ENCODE measurements at places on chromosomes 16 and 17. TPM values are rescaled to one million over a fixed set of nuclear protein-coding genes. Genes with fewer than 3 reads are reported as not detected.

BRIP1 gene
- total RNA-seq = 27.7 TPM

KRTAP9-8 gene
- total RNA-seq = not detected

NACA2 gene
- total RNA-seq = not detected

NMRAL1 gene
- 33.1 TPM for total RNA-seq

KRT33A gene
- total RNA-seq = not detected

TBC1D3C gene
- total RNA-seq = 0.33 TPM

LDAF1 gene
- 6.3 TPM for total RNA-seq

HSD17B1 gene
- 0.93 TPM for total RNA-seq

OSBPL7 gene
- 1.0 TPM for total RNA-seq

SAMD14 gene
- total RNA-seq = 0.07 TPM

DNA sequence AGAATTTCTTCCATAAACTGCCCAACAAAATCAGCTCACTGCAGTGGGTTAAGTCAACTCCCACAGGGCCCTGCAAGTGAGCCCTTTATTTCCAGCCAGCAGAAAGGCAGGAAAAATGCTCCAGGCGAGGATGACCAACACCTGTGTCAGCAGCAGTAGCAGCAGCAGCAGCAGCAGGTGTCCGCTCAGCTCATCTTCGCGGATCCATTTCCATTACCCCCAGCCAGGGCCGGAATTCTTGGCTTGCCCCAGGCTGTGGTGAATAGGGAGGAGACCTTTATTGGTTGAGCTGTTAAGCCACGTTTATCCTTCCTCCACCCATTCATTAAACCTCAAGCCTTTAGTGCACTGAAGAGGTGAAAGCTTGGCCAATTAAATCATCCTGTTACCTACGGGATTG is 46.2 kb downstream of the MARCHF10 start:
- H3K27ac ChIP-seq = no peak overlapping the region
- DNase-seq = no peak
- H3K4me3 ChIP-seq = no peak overlapping the region
- H3K36me3 ChIP-seq = no peaks in the 10 kb centered on the region

- no peak overlapping the region for H3K27ac ChIP-seq
- no peaks in the 10 kb centered on the region for H3K36me3 ChIP-seq
- H3K4me3 ChIP-seq = no peak overlapping the region
These were observed 3.3 kb downstream of the ATPAF2 start for GRCh38 chr17:18035704-18036103.

- no peaks in the 10 kb centered on the region for H3K36me3 ChIP-seq
- H3K4me3 ChIP-seq = peak overlapping the region; percentile 36
- peak; percentile 85 for DNase-seq
These were observed 3.0 kb downstream of the SECTM1 start for GRCh38 chr17:82330322-82331239.

GRCh38 chr16:86244158-86244557 is 266.2 kb upstream of the FOXF1 start:
- H3K36me3 ChIP-seq = no peaks in the 10 kb centered on the region
- no peak overlapping the region for H3K27ac ChIP-seq
- H3K4me3 ChIP-seq = no peak overlapping the region
- no peak for DNase-seq
- no peaks in the 10 kb centered on the region for H3K4me1 ChIP-seq

GRCh38 chr16:27406511-27407128 is 4.6 kb downstream of the IL21R start:
- H3K27ac ChIP-seq = no peak overlapping the region
- peaks cover 34% of the 10 kb centered on the region for H3K4me1 ChIP-seq
- peaks cover 15% of the 10 kb centered on the region for H3K27me3 ChIP-seq
- no peak overlapping the region for H3K4me3 ChIP-seq
- no peaks in the 10 kb centered on the region for H3K36me3 ChIP-seq
- DNase-seq = no peak

- no peaks in the 10 kb centered on the region for H3K36me3 ChIP-seq
- no peaks in the 10 kb centered on the region for H3K27me3 ChIP-seq
- H3K4me1 ChIP-seq = peaks cover 60% of the 10 kb centered on the region
- peak overlapping the region; percentile 61 for H3K27ac ChIP-seq
These were observed 51.3 kb downstream of the FTO start for GRCh38 chr16:53755026-53755910.

- H3K36me3 ChIP-seq = no peaks in the 10 kb centered on the region
- H3K4me1 ChIP-seq = no peaks in the 10 kb centered on the region
- DNase-seq = no peak
- no peak overlapping the region for H3K4me3 ChIP-seq
These were observed 1.9 kb upstream of the ASIC2 start for GRCh38 chr17:33294994-33295393.

DNA sequence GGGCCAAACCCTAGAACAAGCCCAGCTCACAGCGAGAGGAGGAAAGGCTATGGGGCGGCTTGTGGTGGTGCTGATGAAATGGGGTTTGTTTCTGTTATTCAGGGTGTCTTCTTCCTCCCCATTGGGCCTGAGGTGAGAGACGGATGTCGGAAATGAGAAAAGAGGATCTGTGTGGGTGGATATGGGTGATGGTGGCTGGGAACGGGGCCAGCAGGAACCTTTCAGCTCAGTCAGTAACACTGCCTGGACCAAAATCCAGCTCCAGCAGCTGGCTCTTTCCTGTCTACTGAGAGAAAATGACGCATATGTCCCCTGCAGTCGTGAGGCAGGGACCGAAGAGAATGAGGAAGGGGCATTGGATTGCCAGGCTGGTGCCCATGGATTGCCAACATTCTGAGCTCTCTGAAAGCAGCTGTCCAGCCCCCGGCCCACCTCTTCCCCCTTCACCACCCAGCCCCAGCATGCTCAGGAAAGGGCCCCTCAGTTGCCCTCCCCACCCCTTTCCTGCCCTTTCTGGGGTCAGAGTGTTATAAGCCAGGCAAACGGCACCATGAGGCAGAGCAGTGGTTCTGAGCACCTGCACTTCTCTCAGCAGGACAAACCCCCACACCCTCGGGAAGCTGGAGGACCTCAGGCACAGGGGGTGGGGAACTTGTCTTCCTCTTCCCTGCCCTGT is 4.0 kb downstream of the MYH3 start:
- no peak for DNase-seq
- H3K27me3 ChIP-seq = no peaks in the 10 kb centered on the region
- H3K4me1 ChIP-seq = no peaks in the 10 kb centered on the region
- H3K27ac ChIP-seq = no peak overlapping the region
- H3K4me3 ChIP-seq = no peak overlapping the region

- DNase-seq = no peak
- no peaks in the 10 kb centered on the region for H3K36me3 ChIP-seq
- H3K4me3 ChIP-seq = no peak overlapping the region
- H3K27me3 ChIP-seq = no peaks in the 10 kb centered on the region
- H3K4me1 ChIP-seq = no peaks in the 10 kb centered on the region
These were observed 949.5 kb upstream of the CDH8 start for GRCh38 chr16:62985722-62986121.

- no peaks in the 10 kb centered on the region for H3K36me3 ChIP-seq
- H3K4me3 ChIP-seq = no peak overlapping the region
- peaks cover 40% of the 10 kb centered on the region for H3K27me3 ChIP-seq
- DNase-seq = no peak
- no peak overlapping the region for H3K27ac ChIP-seq
These were observed 78.3 kb downstream of the RPA1 start for GRCh38 chr17:1907909-1908698.

GRCh38 chr16:27287887-27288286 is 19.3 kb upstream of the NSMCE1 start:
- H3K4me1 ChIP-seq = peaks cover 40% of the 10 kb centered on the region
- no peaks in the 10 kb centered on the region for H3K36me3 ChIP-seq
- DNase-seq = no peak
- H3K4me3 ChIP-seq = no peak overlapping the region

GRCh38 chr16:11402745-11403533 is 57.7 kb downstream of the RMI2 start:
- peaks cover 24% of the 10 kb centered on the region for H3K4me1 ChIP-seq
- no peaks in the 10 kb centered on the region for H3K36me3 ChIP-seq
- H3K27me3 ChIP-seq = peaks cover 70% of the 10 kb centered on the region
- no peak overlapping the region for H3K4me3 ChIP-seq

- peaks cover 10% of the 10 kb centered on the region for H3K36me3 ChIP-seq
- no peak overlapping the region for H3K27ac ChIP-seq
- no peak overlapping the region for H3K4me3 ChIP-seq
- H3K27me3 ChIP-seq = no peaks in the 10 kb centered on the region
These were observed 45.1 kb downstream of the BAIAP2 start for GRCh38 chr17:81080019-81080418.

DNA sequence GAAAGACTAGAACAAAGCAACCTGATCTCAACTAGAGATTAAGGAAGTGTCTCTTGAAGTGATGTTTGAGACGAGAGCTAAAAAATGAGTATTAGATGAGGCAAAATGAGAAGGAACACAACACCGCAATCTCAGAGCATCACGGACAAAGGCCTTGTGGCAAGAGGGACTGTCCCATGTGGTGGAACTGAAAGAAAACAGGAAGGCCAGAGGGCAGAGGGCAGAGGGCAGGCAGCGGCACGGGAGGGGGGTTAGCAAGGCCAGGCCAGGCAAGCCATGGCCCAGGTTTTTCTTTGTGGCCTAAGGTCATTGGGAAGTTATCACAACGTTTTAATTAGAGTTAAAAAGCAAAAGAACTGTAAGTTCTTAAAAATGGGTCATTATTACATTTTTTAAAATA is 22.5 kb downstream of the RPA1 start:
- no peak for DNase-seq
- H3K4me3 ChIP-seq = no peak overlapping the region
- peaks cover 17% of the 10 kb centered on the region for H3K4me1 ChIP-seq
- no peak overlapping the region for H3K27ac ChIP-seq

DNA sequence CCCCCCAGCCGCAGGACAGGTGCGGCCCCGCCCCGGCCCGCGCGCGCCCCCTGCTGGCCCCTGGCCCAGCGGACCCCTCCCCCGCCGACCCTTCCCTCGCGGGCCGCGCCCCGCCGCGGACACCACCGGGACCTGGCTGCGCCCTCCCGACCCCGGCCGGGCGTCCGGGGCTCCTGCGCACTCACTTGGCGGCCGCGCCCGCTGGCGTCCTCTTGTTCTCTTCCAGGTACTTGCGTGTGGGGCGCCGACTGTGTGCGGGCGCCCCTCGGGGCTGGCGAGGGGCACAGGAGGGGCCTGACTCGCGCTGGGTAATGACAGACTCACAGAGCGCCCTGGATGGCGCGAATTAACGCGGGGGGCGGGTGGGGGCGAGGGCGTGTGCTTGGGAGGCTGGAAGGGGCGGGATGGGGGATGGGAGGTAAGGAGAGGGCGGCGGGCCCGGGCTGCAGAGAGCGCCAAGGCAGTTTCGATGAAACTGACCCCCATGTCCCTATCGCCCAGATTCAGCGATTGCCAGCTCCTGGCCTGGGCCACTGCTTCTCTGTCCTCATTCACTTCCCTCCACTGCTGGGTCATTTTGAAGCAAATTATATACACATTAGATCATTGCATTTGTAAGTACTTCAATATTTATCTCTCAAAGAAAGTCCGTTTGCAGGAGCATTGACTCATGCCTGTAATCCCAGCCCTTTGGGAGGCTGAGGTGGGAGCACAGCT is 445 bp upstream of the DBNDD1 start:
- H3K27me3 ChIP-seq = no peaks in the 10 kb centered on the region
- peak overlapping the region; percentile 97 for H3K4me3 ChIP-seq
- H3K27ac ChIP-seq = peak overlapping the region; percentile 75
- DNase-seq = peak; percentile 67
- peaks cover 4% of the 10 kb centered on the region for H3K36me3 ChIP-seq

DNA sequence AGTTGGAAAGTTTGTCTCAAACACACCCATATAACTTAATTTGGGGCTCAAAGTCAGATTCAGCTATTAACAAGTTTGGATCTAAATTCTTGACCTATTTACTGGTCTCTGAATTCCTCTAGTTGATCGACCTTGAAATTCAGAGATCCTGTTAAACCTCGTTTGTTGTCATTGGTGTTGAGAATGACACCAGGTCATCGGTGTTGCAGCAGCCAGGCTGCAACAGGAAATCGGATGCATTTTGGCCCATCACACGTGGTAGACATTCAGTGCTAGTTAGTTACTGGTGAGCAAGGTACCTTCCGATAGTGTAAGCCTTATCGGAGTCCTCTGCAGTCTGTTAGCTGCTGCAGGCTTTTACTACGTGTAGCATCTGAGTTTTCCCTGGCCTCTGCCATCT is 82.3 kb downstream of the WWP2 start:
- H3K4me3 ChIP-seq = no peak overlapping the region
- H3K27me3 ChIP-seq = no peaks in the 10 kb centered on the region
- H3K4me1 ChIP-seq = peaks cover 73% of the 10 kb centered on the region
- H3K27ac ChIP-seq = peak overlapping the region; percentile 34
- peaks cover 25% of the 10 kb centered on the region for H3K36me3 ChIP-seq

- H3K36me3 ChIP-seq = no peaks in the 10 kb centered on the region
- no peaks in the 10 kb centered on the region for H3K4me1 ChIP-seq
- H3K27ac ChIP-seq = no peak overlapping the region
- no peak overlapping the region for H3K4me3 ChIP-seq
- no peak for DNase-seq
These were observed 123.4 kb downstream of the NTN1 start for GRCh38 chr17:9144502-9145249.

GRCh38 chr17:64154717-64155116 is 24.8 kb upstream of the ERN1 start:
- H3K27me3 ChIP-seq = no peaks in the 10 kb centered on the region
- H3K4me3 ChIP-seq = no peak overlapping the region
- H3K4me1 ChIP-seq = peaks cover 91% of the 10 kb centered on the region
- DNase-seq = no peak
- peak overlapping the region; percentile 88 for H3K27ac ChIP-seq

- peaks cover 44% of the 10 kb centered on the region for H3K27me3 ChIP-seq
- no peak for DNase-seq
- H3K27ac ChIP-seq = no peak overlapping the region
- peaks cover 54% of the 10 kb centered on the region for H3K4me1 ChIP-seq
- H3K36me3 ChIP-seq = no peaks in the 10 kb centered on the region
These were observed 1.3 kb downstream of the LHX1 start for GRCh38 chr17:36938566-36939051.

DNA sequence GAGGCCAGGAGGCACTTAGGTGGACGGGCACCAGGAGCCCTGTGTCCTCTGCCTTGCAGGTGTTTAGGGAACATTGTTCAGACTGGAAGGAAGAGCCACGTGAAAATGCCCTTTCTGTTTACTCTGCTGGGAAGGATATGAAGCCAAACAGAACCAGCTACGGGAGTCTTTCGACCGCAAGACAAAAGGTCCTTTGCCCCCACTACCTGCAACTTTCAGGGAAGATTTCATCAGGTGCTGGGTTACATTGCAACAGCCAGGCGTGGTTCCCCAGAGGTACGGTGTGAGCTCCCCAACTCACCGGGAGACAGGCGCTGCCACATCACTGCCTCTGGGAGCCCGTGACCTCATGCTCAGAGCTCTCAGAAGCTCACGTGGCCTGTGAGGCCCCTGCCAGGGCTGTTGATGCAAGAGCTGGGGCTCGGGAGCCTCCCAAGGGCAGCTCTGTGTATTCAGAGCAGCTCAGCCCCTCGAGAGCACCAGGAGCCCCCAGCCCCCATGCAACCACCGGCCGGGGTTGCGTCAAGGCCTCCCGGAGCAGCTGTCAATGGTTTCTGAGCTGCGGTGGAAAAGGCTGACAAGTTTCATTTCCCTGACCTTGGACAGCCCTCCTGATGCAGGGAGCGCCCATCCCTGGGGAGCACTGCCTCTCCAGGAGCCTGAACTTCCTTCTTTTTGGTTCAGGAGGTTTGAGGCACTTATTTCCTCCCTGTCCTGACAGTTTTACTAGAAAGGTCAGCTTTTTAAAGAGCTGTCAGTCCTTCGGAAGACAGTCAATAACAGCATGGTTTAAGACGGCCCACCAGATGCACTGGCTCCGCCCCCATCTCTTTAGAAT is 42.1 kb downstream of the TBC1D16 start:
- peak overlapping the region; percentile 98 for H3K27ac ChIP-seq
- H3K36me3 ChIP-seq = no peaks in the 10 kb centered on the region
- DNase-seq = peak; percentile 99
- H3K4me1 ChIP-seq = peaks cover 83% of the 10 kb centered on the region
- H3K4me3 ChIP-seq = peak overlapping the region; percentile 77

GRCh38 chr16:70152578-70153302 is 20.8 kb upstream of the CLEC18C start:
- DNase-seq = peak; percentile 91
- no peaks in the 10 kb centered on the region for H3K27me3 ChIP-seq
- H3K36me3 ChIP-seq = peaks cover 47% of the 10 kb centered on the region

All from HepG2 (cell line).